ENCODE measurements at places on chromosomes 6 and 20. TPM values are rescaled to one million over a fixed set of nuclear protein-coding genes. Genes with fewer than 3 reads are reported as not detected.

DNA sequence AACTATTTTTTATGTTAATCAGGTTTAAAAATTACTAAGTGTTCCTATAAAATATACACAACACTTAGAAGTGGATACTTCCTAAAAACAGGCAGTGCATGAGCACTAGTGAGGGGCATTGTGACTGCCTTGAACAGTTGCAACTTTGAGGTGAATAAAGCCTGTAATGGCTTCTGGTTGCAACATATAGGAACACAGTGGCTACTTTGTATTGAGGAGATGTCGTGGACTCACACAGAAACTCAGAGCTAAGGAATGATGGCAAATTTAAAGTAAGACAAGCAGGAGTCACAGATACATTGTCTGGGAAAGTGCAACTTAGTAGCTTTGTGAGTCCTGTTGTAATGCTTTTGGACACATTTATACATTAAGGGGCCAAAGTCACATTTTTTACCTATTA, 861 bp upstream of the HLA-A start:
- no peak for DNase-seq

- no peak for DNase-seq
These were observed 334.1 kb downstream of the TAF4 start for GRCh38 chr20:61731363-61732181.

GRCh38 chr6:20317430-20317829, 84.2 kb upstream of the E2F3 start:
- DNase-seq = no peak

SESN1 gene
- 23.6 TPM for total RNA-seq

DNA sequence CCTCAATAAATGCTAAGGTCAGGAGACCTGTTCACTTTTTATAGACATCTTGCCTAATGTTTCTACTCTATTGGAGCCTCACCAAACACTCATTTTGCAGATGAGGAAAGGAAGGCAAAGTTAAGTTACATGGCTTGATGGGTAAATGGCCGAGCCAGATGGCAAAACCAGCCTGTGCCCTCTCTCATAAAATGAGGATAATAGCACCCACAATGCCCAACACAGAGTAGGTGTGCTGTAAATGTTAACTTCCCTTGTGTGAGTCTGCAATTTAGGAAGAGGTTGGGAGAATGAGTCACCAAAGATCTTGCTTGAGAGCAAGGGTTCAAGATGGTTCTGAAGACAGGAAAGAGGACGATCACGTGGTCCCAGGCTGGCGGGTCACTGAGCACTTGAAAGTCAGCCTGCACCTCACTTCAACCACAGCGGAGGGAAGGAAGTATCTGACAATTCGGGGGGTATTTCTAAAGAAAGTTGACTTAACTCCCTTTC, 3.3 kb downstream of the KCNK5 start:
- no peak for DNase-seq

- DNase-seq = no peak
These were observed 901 bp upstream of the TMEM151B start for GRCh38 chr6:44269178-44269920.

DNA sequence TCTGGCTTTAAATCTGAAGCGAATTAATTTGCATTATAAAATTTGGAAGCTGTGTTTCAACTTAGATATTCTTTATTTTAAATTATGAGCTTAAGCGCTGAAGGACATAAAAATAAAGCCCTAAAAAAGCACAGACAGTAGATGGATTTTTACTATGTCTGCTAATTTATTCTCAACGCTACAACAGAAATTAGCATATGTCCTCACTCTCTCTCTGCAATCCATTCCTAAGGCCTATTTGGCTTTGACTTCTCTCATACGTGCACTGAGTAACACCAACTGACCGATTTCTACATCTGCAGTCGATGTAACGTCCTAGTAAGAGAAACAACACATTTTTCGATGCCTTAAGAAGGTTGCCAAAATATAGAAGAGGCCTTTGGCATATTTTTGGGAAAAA, 23.7 kb downstream of the HEBP2 start:
- DNase-seq = no peak

PRR18 gene
- 1.1 TPM for total RNA-seq

DNA sequence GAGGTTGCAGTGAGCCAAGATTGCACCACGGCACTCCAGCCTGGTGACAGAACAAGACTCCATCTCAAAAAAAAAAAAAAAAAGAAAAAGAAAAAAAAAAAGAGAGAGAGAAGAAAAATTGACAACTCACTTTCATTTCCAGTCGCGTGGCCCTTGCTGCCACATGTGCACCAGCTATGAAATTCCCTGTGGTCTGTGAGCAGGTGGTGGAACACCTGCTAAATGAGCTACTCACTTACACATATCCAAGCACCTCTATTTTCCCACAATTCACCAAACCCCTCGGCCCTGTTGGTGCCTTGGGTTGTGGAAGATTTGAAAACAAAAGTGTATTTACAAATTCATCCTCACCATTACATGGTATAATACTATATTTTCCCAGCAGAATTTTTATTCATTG, 105.2 kb upstream of the ASF1A start:
- DNase-seq = no peak

- no peak for DNase-seq
These were observed 362.6 kb upstream of the RNF217 start for GRCh38 chr6:124599656-124600055.

GRCh38 chr20:10922941-10923340, 249.1 kb upstream of the JAG1 start:
- DNase-seq = no peak

DNA sequence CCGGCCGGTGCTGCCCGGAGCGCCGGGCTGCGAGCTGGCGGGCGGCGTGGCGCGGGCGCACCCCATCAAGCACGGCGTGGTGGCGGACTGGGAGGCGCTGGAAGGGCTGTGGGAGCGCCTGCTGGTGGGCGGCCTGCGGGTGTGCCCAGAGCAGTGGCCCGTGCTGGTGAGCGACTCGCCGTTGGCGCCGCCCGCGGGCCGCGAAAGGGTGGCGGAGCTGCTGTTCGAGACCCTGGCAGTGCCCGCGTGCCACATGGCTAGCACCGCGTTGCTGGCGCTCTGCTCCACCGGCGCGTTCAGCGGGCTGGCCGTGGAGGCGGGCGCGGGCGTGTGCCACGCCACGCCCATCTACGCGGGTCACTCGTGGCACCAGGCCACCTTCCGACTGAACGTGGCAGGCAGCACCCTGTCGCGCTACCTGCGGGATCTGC, 517 bp downstream of the ACTL10 start:
- no peak for DNase-seq

DNA sequence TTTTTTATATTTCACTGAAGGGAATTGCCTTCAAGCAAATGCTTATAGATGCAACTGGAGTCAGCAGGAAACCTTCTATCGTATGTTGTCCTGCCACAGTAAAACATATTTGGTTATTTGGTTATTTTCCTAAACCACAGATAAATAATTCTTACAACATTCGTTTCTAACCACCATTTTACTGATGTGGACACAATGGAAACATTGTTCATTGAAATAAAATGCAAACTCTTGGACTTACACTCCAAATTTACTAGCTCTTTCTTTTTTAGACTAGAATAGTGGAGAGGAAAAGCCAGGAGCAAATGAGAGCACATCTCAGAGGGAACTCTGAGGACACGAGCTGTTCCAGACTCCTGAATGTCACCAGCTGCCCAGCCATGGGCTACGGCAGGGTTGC, 114.8 kb downstream of the RPS12 start:
- no peak for DNase-seq

DNA sequence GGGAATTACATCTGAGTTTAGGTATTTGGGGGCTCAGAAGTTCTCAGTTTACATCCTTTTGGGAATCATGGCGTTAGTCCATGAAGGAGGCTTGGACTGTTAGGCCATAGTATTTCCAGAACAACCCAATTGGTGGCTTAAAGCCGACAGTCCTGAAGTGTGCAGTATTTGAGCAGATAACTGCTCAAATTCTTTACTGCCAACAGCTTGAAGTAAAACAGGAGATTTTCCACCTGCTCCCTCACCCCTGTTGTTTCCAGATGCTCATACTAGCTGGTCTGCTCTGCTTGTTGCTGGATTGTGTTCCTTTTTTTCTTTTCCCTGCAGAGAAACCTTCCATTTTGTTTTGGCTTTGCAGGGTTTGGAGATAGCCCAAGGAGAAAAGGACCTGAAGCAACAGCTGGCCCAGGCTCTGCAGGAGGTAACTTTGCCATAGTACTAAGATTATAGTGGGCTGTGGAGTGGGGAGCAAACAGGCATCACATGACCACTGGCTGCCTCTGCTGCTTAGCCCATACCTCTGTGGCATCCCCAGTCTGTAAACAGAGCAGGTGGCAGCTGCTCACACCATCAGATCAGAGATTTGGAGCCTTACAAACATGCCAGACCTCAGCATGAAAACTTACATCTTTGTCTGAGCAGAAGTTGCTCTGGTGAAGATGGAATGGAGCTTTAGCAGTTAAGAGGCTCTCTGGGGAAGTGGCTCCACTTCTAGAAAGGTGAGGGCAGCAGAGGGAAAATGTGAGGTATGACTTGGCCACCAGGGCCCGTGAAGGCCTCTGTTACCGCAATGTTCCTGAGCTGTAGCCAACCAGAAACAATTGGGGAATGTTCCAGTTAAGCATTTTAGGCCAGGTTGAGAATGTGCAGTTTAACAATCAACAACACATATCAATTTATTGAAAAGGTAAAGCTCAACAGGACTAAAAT, 17.6 kb downstream of the RNF8 start:
- DNase-seq = no peak

GRCh38 chr6:68876792-68877493, 241.9 kb downstream of the ADGRB3 start:
- DNase-seq = no peak

DNA sequence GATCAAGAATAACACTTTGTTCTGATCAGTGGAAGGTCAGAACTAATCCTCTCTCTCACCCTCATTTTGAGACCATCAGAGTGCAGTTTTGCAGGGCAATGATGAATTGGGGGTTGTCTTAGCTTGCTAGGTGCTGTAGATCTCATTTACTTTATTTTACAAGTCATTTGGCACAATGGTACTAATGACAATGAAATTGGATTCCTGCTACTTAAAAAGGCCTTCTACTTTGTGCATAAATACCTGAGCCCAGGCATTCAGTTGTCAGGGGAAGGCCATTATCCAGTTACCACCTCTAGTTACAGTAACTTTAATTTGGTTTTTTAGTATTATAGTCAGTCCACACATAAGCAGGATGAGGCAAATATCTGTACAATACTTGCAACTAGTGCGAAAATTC, 240.0 kb downstream of the HDGFL1 start:
- DNase-seq = no peak

GRCh38 chr6:146041282-146041681, 12.4 kb downstream of the GRM1 start:
- peak; percentile 51 for DNase-seq

DNA sequence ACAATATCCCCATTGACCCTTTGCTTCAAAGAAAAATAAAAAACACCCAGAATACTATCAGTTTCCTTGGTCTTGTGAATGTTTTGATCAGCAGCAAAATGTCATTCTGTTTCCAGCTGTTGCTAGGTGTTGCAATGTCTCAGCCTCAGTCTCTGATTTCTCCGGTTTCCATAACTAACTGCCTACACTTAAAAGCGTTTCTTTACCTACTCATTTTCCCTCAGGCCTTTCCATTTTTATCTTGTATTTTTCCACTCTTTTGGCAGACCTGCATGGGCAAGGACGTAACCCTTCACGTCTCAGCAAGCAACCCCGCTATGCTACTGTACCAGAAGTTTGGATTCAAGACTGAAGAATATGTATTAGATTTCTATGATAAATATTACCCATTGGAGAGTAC, 49.4 kb downstream of the KAT14 start:
- no peak for DNase-seq

MDN1 gene
- total RNA-seq = 70.0 TPM

DNA sequence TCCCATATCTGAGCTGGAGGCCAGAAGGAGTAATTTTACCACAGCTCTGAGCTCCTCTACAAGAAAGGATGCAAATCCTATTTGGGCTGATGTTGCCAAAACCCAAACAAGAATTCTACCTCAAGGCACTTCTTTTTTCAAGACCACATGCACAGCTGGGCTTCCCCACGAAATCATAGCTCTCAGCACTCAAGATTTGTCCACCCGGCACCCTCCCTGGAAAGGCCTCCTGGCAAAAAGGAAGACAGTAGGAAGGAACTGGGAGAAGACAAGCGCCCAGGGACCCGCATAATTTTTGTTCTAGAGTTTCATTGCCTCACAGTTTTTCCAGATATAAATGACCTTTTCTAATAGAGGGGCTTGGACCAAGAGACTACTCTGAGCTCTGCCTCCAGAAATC, 90.5 kb downstream of the BANF2 start:
- DNase-seq = no peak

HLA-DPA1 gene
- 8.5 TPM for total RNA-seq

DNA sequence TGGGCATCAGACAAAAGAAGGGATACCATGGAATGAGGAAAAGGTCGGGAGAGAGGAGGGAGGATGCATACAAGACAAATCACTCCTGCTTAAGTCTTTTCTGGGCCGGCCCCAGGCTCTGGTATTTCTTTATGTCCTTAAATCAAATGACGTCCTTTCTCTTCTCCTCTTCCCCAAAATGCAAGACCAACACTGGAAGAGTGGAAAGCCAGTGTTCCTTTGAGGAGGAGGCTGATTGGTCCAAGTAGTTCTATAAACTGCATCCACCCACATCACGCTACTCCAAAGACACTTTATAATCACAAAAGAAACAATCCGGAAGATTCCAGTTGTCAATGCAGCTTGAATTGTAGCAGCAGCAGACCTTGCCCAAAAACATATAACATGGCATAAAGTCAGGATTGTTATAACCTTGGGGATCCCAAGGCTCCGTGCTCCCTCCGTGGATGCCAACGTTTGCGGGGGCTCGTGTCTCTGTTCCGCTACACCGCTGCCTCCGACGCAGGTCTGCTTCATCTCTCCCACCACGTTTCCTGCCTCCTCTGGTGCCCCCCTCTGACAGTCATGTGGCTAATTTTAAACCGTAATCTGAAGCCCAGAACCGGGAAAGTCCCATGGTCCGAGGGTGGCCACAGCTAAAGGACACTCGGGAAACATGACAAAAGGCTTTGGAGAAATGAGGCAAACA, 47.1 kb downstream of the MCUR1 start:
- no peak for DNase-seq

DNA sequence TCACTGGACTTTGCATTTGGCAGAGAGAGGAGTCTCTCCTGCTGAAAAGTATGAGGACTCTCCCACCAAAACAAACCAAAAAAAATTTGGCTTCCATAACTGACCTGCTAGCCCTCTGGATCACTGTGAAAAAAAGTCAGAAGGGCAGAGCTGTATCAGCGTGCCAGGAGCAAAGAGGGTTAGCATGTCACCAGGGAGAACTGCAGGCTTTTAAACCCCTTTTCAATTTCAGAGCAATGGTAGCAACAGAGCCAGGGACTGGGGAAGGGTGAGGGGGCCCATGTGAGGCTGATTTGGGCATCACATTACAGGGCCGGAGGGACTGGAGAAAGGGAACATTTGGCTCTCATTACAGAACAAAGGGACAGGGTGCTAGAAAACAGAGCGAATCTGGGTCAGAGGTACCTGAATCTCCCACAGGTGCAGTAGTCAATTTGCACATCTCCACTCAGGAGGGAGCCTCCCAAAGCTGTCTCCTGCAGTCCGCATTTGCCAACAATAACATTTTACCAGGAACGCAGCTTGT, 185.7 kb upstream of the EYA4 start:
- DNase-seq = no peak

DNA sequence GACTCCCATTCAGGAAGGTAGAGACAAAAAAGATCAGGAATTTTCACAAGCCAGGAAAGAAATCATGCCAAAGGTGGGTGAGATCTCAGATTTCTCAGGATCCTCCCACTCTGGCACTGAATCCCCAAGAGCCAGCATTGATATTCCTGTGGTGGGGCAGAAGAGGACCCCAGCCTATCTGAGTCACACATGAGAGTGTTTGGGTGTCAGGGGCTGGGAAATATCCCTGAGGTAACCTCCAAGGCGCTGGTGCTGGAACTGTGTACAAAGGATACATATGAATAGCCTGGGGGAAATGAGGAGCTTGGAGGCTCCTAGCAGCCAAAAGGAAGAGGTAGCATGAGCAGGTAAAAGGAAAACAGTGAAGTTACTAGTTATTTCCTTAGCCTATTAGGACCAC, 369.4 kb downstream of the BTBD9 start:
- DNase-seq = no peak
